ENCODE measurements at places on chromosomes 5 and 9.

- DNase-seq, result no peak
Observed at GRCh38 chr5:157574456-157575380, 857 bp downstream of the ADAM19 start.

GRCh38 chr5:55159763-55160492, at the start of gene GPX8:
Gene GPX8 (plus strand): TSS chr5:55160171. CDS start chr5:55160193, 22 bp downstream.
- no peak for DNase-seq

- DNase-seq, result no peak
Observed at GRCh38 chr9:124754289-124754688, 16.8 kb downstream of the NR6A1 start.

DNA sequence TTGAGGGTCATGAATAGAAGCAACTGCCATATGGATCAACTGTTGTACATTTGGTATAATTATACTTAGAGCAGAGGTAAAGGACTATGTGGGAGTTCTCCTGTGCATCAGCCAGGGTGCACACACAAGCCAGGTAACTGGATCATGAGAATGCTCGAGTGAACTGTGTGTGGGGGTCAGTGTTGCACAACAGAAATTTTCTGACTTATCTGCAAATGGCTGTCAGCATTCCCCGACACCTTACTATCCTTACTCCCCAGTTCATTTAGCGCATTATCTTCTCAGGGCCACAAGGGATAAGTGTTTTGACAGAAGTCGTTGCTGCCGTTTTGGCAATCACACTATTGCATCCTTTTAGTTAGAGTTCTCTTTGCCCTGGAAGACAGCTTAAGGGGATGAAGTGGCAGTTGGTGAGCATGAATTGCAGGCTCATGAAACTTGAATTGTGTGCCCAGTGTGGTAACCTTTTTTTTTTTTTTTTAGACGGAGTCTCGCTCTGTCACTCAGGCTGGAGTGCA, 1.7 kb downstream of the CANX start:
- no peak for DNase-seq

DNA sequence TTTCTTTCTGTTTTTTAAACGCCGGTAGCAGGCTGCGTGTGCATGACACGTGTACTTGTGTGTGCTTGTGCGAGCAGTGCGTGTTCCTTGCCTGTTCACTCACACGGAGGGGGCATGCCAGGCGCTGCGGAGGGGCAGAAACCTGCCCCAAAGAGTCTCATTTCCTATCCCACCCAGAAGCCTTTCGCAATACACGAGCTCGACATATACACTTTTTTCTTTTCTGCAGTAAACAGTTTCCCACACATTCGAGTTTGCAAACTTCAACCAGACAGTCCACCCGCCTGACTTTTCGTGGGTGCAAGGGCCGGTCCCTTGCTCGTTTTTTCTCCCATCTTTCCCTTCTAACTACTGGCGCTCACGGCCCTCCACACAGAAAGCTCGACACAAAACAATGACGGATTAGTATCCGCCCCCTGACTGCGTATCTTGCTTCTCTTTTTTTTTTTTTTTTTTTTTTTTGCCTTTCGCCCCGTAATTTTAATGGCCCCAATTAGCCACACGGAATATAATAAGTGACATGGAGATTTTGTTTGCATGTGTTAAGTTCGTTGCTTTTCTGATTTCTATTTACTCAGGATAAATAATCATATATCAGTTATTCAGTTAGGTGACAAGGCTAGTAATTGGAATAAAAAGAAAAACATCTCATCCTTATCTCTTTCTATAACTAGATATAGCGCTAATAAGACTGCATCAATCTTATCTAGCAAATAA, 5.3 kb upstream of the OTP start:
- DNase-seq, result no peak

GRCh38 chr5:78182838-78183237, 111.7 kb downstream of the AP3B1 start:
- no peak for DNase-seq

DNA sequence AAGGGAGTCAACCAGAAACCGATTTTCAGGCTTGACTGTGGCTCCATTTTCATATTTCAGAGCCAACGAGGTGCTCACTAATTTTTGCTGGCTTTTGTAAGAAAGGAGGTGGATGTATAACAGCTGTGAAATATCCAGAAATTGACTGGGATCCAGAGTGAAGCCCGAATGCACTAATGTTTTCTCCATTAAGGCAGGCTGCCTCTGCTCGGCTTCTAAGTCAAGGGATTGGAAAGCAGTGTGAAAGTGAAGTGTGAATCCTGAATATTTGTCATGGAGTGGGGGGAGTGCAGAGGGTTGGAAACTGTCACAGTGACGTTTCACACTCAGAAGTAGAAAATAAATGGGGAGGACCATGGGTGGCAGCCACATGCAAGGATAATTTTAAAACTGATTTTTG, 237.4 kb downstream of the GOLPH3 start:
- no peak for DNase-seq

DNA sequence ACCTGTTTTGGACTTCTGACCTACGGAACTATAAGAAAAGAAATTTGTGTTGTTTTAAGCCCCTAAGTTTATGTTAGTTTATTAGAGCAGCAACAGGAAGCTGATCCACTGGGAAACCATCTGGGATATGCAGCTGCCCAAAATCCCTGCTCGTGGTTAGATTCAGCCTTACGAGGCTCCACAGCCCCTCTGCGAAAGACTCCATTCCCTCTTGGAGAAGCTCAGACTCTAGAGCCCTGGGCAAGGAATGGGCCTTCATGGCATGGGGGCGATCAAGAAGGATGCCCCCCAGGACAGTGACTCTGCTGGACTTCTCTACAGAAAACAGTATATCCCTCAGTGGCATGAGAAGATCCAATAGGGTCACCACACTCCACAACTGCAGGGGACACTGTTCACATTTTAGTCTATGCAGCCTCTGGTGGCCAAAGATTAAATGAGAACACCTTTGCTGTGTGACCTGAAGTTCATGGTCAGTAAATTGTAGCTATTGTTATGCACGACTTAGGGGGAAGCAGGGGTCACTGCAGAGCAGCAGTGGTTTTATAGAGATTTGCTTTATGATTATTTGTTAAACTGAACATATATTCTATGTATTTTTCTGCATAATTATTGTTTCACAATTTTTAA, 21.1 kb downstream of the IRF1 start:
- no peak for DNase-seq

GRCh38 chr9:86721843-86722705, 225.2 kb downstream of the GAS1 start:
- no peak for DNase-seq

DNA sequence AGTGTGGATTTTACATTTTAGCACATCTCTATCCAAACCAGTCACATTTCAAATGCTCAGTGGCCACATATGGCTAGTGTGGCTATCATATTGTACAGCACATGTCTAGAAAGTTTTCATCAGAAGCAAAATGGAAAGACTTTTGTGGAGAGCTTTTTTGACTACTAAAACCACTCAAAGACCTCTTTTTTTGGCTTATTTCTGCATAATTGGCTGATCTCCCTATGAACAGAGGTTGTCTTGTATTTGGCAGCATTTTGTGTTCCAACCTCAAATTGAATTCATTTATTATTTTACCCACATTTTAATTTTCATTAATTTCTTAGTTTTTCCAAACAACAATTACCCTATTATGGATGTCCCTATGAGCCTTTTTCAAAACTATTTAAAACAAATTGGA, 395.7 kb downstream of the TLE1 start:
- DNase-seq, result no peak

Measured in iPS DF 19.7 (cell line).